Cardiac muscle cell (in vitro differentiated cells and primary cell): ENCODE measurements at places on chromosomes 6 and 20. TPM values are rescaled to one million over a fixed set of nuclear protein-coding genes. Genes with fewer than 3 reads are reported as not detected.

SLC17A9 gene
- total RNA-seq: 2.5 and 3.2 TPM in 2 replicates

DNA sequence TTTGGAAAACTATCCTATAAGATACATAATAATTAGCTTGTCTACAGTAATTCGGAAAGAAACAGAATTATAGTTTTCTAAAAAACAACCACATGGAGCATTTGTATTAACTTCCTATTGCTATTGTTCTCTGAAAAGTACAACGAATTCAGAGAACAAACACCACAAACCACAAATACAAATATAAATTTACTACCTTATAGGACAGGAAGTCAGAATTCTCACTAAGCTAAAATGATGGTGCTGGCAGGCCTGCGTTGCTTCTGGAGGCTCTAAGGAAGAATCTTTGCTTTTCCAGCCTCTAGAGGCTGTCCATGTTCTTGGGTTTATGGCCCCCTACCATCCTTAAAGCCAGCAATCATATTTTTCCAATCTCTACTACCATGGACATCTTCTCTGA lies 173.6 kb upstream of the TCF21 start:
- no peak for DNase-seq

GRCh38 chr20:41361757-41362747 lies 4.6 kb downstream of the EMILIN3 start:
- no peak for DNase-seq

DNA sequence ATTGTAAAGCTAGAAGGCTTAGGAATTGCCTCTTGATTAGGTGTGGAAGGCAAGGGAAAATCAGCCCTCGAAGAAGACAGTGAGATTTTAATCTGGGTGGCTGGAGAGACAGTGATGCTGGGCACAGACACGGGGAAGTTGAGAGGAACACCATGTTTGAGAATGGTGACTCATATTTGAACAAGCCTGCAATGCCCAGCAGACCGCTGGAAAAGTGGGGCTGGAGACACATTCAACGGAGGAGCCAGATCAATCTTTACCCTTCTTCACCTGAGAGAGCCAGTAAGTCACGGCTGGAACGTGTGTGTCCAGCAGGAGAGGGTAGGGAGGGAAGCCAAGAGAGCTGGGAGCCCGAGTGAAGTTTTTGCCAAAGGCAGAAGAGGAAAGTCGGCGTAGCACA lies 3.7 kb upstream of the ESR1 start:
- no peak for DNase-seq

- DNase-seq: no peak
Measured at GRCh38 chr6:7692453-7692784, 33.5 kb upstream of the BMP6 start.
